ENCODE measurements at places on chromosomes 2 and 18. TPM values are rescaled to one million over a fixed set of nuclear protein-coding genes. Genes with fewer than 3 reads are reported as not detected.

GRCh38 chr18:9135912-9136314, 668 bp upstream of the ANKRD12 start:
- no peak for DNase-seq

GPBAR1 gene
- 2.6 TPM for polyA plus RNA-seq

DNA sequence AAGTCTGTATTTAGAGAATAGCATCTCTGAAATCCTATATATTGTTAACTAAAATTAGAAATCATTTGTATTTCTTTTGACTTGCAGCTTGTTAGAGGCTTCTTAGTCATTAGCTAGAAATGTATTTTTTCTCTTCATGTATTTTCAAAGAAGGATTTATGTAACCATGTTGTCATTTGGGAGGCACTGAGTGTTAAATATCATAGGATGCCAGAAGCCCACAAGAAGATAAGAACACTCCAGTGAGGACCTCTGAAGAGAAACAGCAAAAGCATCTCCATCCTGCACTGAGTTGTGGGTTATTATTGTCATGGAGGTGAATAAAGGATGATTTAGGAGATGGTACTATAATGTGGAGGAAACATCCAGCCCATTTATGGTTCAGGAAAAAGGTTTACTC, 93.5 kb downstream of the UBE2E3 start:
- no peak for DNase-seq

DNA sequence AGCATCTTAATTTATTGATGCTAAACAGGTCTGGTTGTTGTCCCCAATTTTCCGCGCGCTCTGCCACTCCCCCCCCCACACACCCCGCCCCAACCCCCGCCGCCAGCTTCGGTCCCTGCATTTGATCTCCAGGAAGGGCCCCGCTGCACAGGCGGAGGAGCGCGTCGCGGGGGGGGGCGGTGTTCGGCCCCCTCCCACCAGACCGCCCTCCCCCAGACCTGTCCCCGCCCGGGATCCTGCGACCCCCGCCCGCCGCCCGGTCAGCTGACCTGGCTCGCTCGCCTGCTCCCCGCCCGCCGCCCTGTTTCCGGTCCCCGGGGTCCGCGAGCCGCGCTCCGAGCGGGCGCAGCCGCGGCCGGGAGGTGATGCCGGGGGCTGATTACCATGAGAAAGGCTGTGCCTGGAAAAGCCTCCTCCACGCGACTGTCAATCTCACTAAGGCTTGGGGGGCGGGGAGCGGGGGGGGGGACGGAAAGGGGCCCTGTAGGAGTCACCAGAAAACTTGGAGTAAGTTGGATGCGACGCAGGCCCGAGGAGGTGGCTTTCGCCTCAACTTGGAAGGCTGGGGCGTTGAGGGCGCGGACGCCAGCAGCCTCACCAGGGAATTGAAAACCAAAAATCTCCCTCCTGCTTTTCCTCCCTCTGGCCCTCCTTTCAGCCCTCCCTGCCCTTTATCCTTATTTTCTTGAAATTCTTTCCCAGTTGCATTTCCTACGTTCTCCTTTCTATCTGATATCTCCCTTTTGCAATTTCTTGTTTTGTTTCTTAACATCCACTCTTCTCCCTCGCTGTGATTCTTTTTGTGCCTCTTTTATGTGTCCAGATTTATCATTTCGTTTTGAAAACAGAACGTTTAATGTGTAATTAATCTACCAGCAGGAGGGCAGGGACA, 4.4 kb upstream of the ZEB2 start:
- peak; percentile 82 for DNase-seq

DNA sequence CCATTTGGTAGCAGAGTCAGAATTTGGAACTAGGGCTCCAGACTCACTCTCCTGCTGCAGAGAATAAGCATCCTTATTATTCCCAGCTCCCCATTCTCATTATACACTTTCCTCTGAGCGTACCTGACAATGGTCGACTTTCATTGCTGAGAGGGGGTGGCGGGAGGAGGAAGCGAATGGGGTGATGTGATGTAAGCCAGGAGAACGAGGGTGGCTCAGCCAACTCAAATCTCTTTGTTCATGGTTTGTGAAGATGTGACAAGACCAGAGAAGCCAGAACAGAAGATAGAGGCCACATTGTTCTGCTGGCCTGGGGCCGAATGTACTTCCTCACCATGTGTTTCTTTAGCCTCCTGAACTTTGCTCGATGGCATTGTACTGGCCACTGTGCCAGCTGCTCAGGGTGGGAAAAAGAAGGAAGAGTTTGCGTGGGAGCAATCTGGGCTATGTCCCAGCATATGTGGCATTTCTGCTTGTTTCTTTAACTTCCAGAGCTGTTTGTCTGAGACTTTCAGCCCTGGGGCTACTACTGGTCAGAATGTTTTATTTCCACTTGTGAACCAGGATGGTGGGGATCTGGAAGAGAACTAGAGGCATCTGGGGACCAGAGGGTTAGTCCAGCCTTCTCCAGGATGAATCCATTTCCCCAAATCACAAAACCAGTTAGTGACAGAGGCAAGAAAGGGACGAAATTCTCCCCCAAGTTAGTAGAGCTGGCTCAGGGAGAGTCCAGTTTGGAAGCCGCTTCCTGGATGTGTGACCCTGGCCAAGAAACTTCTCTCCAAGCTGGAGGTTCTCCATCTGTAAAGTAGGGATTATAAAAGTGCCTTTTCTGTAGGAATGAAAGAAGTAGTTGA, 62.6 kb downstream of the MOGAT1 start:
- peak; percentile 50 for DNase-seq

COL4A4 gene
- 0.44 TPM for polyA plus RNA-seq

DNA sequence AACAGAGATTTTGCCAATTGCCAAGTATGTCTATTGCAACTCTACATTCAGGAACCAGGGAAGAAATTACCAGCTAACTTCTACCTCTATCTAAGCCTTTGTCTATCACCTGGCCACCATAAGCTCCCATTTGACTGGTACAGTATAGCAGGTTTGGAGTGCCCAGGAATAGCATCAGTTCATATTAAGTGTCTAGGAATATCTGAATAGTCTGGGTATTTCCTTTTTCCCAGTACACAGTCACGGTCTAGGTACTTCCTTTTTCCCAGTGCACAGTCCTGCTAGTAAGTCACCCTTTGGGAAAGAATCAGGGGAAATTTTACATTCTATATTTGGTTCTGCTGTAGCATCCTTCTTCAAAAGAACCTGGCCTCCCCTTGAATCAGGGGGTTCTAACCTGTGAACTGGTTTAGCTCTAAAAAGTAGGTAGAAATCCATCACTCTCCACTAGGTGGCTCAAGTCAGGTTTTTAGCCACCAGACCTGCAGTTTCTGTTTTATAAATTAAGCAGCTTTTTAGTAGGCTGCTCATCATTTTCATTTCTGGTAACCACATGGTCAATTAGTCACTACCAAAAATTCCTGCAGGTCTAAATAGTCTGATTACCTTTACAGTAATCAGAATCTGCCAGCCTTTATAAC, 49.3 kb upstream of the DNAJC10 start:
- no peak for DNase-seq

DNA sequence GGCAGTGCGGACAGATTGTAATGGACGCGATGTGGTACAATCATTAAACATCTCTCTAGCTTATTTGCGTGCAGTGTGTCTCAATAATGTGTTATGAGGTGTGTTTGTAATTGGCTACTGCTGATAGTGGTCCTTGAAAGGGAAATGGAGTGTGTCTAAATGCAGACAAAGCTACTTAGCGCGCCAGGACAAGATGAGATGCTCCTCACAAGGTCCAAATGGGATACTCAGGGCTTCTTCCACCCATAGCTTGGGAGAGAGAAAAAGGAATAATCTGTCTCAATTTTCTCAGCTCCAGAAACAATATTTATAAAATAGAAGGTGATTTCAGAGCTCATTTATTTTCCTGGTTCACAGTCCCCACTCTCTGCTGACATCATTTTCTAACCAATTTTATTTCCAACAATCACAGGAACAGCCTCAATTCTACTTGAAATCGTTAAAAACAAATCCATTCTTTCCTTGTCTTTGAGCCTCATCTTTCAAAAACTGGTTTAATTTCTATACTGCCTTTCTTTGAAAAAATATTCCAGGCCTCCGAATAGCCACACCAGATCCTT, 28.5 kb downstream of the GALNT14 start:
- DNase-seq, result no peak

GRCh38 chr2:74747411-74748080, 86.4 kb upstream of the HK2 start:
- DNase-seq, result no peak

CFAP65 gene
- polyA plus RNA-seq, result not detected

DNA sequence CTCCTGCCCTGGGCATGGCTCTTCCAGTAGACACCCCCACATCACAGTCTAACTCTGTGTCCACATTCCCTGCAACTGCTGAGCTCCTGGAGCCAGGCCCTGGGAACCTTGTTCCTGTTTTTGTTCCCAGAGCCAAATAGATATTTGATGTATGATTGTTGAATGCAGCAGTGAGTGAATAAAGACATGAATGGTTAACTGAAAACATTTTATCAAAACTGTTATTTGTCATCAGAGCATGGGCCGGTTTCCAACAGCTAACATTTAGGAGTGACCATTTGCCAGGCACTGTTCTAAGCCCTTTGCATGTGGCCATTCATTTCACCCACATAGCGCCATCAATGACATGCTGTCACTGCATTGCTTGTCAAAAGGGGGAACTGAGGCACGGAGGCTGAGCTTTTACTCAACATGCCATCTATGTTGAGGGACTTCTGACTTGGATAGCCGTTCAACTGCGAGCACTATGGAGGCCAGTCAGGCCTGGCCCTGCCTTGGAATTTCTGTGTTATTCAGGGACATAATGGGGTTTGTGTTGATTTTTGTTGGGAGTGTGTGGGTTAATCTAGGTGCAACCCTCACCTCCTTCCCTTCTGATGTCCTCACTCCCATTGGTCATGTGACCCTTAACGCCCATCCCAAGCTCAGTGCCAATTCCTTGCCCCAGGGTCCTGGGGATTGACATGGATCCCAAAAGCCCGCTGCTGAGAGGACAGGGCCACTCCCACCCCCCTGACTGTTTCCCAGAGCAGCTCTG, 12.6 kb downstream of the IL1R1 start:
- DNase-seq, result no peak

SLC4A3 gene
- 2.5 TPM for polyA plus RNA-seq

DSC2 gene
- 7.9 TPM for polyA plus RNA-seq

DNA sequence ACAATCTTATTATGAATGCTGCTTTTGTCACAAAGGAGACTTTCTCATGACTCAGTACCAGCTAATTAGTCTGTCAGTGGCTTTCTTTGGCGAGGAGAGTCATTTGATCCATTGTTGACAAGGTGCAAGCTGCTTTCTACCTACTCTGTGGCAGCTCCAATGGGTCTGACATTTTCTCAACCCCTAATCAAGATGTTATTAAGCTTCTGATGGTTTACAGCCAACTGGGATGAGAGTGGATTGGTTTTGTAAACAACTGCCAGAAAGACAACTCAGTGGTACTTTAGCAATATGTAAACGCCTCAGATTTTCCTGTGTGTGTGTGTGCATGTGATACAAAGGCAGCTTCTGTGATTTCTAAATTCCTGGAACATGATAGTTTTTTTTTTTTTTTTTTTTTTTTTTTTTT, 8.2 kb upstream of the CLIP4 start:
- no peak for DNase-seq

GRCh38 chr18:14015416-14015815, 100.1 kb upstream of the MC2R start:
- DNase-seq, result no peak
